ENCODE measurements at places on chromosomes 7 and 10. TPM values are rescaled to one million over a fixed set of nuclear protein-coding genes. Genes with fewer than 3 reads are reported as not detected.

Gene AZGP1
- 4.2 TPM for total RNA-seq

Gene CYP2C8
- 0.78 TPM for total RNA-seq

Gene KEL
- total RNA-seq, result not detected

GRCh38 chr10:124329362-124329761 is 89.4 kb downstream of the OAT start:
- no peaks in the 10 kb centered on the region for H3K36me3 ChIP-seq
- no peak for DNase-seq
- no peaks in the 10 kb centered on the region for H3K27me3 ChIP-seq
- no peaks in the 10 kb centered on the region for H3K4me1 ChIP-seq

GRCh38 chr7:128017460-128017859 is 13.8 kb downstream of the LRRC4 start:
- H3K36me3 ChIP-seq, result no peaks in the 10 kb centered on the region
- no peak overlapping the region for H3K27ac ChIP-seq

DNA sequence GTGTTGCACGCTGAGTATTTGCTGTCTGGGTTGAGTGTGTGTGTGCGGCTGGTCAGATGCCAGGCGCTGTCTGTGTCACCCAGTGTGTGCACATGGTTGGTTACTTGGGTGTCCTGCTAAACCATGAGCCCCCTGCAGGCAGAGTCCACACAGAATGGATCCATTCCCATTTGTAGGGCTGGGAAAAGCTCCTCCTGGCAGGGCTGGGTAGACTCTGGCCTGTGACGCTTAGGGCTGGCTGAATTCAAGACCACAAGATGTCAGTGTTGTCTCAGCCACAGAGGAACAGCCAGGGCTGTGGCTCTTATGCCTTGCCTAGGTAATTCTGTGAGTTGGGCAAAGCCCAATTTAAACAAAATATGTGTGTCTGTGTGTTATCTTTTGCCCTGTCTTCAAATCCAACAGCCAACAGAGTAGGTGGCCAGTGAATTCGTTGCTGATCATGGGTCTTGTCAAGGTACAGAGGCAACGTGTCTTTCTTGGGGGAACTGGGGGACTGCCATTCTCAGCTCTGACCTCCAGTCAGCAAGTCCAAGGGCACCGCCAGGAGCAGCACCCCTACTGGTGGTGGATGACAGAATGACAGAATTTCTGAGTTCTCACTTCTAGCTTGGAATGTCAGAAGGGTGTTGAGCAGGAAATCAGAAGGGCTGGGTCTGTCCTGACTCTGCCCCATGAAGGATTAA is 285.1 kb downstream of the CCSER2 start:
- H3K27ac ChIP-seq, result no peak overlapping the region
- H3K4me1 ChIP-seq, result no peaks in the 10 kb centered on the region
- H3K36me3 ChIP-seq, result no peaks in the 10 kb centered on the region
- H3K27me3 ChIP-seq, result no peaks in the 10 kb centered on the region

DNA sequence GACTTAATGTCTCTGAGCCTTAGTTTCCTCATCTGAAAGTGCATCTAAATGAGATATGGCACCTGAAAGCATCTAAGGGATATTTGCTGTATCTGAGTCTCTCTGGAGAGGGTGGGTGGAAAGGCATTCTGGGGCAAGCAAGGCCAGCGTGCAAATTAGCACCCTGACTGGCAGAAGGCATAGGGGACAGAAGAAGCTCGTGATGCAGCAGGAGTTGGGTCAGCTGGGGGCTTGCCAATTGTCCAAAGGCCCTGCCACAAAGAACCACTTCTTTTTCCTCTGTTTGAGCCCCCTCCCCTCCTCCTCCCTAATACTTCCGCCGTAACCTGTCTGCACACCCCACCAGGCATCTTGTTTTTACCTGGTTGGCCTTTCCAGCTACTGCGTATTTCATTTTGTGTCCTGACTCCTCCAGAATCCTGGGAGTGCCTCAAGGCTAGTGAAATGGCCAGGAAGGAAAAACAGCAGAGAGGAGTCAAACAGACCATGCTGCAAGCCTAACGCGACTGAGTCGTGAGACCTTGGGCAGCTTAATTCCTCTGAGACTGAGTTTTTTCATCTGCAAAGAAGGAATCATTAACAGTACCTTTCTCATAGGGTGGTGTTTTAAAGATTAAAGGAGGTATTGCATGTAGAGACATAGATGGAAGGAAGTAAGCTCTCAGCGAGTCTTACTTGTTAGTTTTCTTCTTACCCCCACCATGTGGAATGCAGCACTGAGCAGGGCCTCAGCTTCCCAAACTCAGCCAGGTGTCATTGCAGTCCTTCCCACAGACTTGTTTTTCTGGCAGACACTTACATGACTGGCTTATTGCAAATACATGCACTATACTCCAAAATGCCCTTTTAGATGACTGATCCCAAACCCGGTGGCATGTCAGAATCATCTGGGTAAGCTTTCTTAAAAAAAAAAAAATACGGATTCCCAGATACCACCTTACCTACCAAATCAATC is 49.1 kb upstream of the MXI1 start:
- H3K4me1 ChIP-seq, result no peaks in the 10 kb centered on the region
- DNase-seq, result no peak
- no peak overlapping the region for H3K4me3 ChIP-seq
- H3K27me3 ChIP-seq, result no peaks in the 10 kb centered on the region
- no peak overlapping the region for H3K27ac ChIP-seq

GRCh38 chr10:17237915-17238444 is 9.9 kb downstream of the VIM start:
- DNase-seq, result no peak
- H3K4me1 ChIP-seq, result peaks cover 25% of the 10 kb centered on the region
- no peak overlapping the region for H3K4me3 ChIP-seq
- no peak overlapping the region for H3K27ac ChIP-seq
- peaks cover 10% of the 10 kb centered on the region for H3K27me3 ChIP-seq

- no peak for DNase-seq
- no peak overlapping the region for H3K4me3 ChIP-seq
- no peaks in the 10 kb centered on the region for H3K27me3 ChIP-seq
- H3K4me1 ChIP-seq, result peaks cover 9% of the 10 kb centered on the region
- no peaks in the 10 kb centered on the region for H3K36me3 ChIP-seq
Observed at GRCh38 chr10:114662646-114663217, 4.7 kb upstream of the ABLIM1 start.

DNA sequence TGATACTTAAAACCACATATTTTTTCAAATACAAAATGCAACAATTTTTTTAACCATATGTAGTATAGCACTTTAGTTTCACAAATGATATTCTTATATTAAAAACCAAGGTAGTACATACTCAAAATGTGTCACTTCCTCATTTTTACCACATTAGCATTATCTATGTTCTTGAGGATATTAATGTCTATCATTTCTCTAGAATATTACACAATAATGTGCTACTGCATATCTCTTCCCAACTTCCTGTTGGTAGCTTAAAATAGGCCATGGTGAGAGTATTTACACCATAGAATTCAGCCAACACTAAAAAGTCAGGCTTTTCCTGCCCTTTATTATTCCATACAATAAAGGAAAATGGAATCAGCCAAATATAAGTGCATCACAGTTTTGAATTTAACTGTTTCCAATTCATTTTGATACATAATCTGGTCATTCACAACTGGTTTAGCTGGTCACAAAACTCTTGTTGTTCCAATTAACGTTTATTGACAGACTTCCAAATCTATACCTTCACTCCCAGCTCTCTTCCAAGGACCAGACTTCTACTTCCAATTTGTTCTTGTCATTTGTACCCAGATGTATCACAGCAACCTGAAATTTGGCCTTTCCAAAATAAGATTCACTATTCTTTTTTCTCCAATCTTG is 20.0 kb upstream of the LRRC17 start:
- no peaks in the 10 kb centered on the region for H3K36me3 ChIP-seq
- no peaks in the 10 kb centered on the region for H3K27me3 ChIP-seq
- peaks cover 22% of the 10 kb centered on the region for H3K4me1 ChIP-seq
- H3K4me3 ChIP-seq, result no peak overlapping the region
- no peak overlapping the region for H3K27ac ChIP-seq

GRCh38 chr7:97024209-97025129 is at the start of gene DLX5:
DLX5 (minus strand) TSS chr7:97024831; CDS start chr7:97024623, 208 bp downstream.
- peaks cover 25% of the 10 kb centered on the region for H3K4me1 ChIP-seq
- peaks cover 80% of the 10 kb centered on the region for H3K27me3 ChIP-seq
- H3K36me3 ChIP-seq, result no peaks in the 10 kb centered on the region
- DNase-seq, result no peak

DNA sequence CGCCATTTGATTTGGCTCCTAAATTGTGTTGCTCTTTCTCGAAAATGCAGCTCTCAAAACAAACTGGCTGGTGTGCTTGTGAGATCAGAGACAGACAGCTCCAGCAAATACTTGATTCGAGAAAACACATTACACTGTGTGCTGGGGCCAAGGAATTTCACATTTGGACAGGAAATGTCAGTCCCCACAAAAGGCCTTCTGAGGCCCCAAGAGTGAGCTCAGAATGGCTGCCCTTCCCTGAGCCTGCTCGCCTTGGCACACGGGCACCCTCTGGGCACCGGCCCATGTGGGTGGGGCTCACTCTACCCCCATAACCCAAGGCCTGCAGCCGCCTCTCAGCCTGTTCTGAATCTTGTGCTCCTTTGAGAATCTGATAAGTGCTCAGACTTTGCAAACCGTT is 13.9 kb upstream of the HSPA12A start:
- H3K27me3 ChIP-seq, result no peaks in the 10 kb centered on the region
- H3K4me3 ChIP-seq, result no peak overlapping the region
- no peaks in the 10 kb centered on the region for H3K4me1 ChIP-seq
- H3K36me3 ChIP-seq, result no peaks in the 10 kb centered on the region
- no peak for DNase-seq
- no peak overlapping the region for H3K27ac ChIP-seq
